Activated CD8-positive, alpha-beta memory T cell treated with anti-CD3 and anti-CD28 coated beads, Interleukin-2, amount 10 ng/mL, durations not matched to agents 7 days and 5 days (primary cell): ENCODE measurements at places on chromosomes 4 and X. TPM values are rescaled to one million over a fixed set of nuclear protein-coding genes. Genes with fewer than 3 reads are reported as not detected.

PPARGC1A gene
- not detected for total RNA-seq

SYN1 gene
- total RNA-seq: 0.09 TPM

PWWP3B gene
- total RNA-seq: not detected

GAGE12J gene
- total RNA-seq: not detected

CSAG2 gene
- 0.47 TPM for total RNA-seq

OTC gene
- total RNA-seq: not detected

ITM2A gene
- 93.9 TPM for total RNA-seq

- no peaks in the 10 kb centered on the region for H3K36me3 ChIP-seq
- no peak overlapping the region for H3K27ac ChIP-seq
- H3K27me3 ChIP-seq: no peaks in the 10 kb centered on the region
- no peak for DNase-seq
Observed at GRCh38 chrX:150406596-150406995, 43.5 kb downstream of the MAMLD1 start.

DNA sequence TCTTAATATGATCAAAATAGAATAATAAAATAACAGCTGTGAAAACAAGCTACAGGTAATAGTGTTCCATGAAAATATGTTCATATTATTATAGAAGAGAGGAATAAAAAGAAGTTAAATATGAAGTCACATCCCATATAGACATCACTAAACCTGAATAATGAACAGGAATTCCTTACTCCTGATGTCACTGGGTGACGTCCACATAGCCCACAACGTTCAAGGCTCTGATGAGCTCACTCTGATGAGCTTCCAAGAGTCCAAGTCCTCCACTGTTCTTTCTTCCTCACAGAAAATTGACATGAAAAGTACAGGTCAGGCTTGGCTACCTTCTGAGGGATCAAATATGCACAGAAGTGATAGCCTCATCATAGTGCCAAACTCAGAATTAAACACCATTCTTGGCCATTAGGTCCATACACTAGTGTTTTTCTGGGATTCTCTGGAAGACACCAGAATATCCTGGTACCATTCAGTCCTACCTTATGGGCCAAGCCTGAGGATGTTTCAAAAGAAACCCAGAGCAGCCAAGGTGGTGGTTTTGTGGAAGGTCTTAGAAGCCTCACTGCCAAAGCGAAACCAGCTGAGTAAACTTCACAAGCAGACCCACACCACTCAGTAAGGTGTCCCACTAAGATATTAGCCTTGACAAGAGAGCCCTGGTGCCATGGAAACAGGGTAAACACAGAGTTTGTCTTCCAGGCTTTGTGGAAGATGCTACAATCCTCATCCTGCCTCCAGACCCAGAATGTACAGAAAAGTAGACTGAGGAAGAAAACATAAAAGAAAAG, 138.4 kb upstream of the HHIP start:
- H3K27me3 ChIP-seq: no peaks in the 10 kb centered on the region
- no peaks in the 10 kb centered on the region for H3K36me3 ChIP-seq
- no peaks in the 10 kb centered on the region for H3K4me1 ChIP-seq
- H3K4me3 ChIP-seq: no peak overlapping the region
- DNase-seq: no peak

- no peaks in the 10 kb centered on the region for H3K4me1 ChIP-seq
- no peaks in the 10 kb centered on the region for H3K27me3 ChIP-seq
- no peak overlapping the region for H3K4me3 ChIP-seq
Observed at GRCh38 chrX:7283741-7284140, 135.8 kb upstream of the PUDP start.

GRCh38 chr4:56308384-56308783, 78.9 kb downstream of the AASDH start:
- H3K4me3 ChIP-seq: no peak overlapping the region
- peaks cover 6% of the 10 kb centered on the region for H3K27me3 ChIP-seq
- no peak for DNase-seq
- H3K36me3 ChIP-seq: no peaks in the 10 kb centered on the region
- no peaks in the 10 kb centered on the region for H3K4me1 ChIP-seq

GRCh38 chr4:41432881-41433280, 105.1 kb upstream of the LIMCH1 start:
- H3K27me3 ChIP-seq: no peaks in the 10 kb centered on the region
- H3K36me3 ChIP-seq: no peaks in the 10 kb centered on the region
- DNase-seq: no peak
- no peak overlapping the region for H3K4me3 ChIP-seq

DNA sequence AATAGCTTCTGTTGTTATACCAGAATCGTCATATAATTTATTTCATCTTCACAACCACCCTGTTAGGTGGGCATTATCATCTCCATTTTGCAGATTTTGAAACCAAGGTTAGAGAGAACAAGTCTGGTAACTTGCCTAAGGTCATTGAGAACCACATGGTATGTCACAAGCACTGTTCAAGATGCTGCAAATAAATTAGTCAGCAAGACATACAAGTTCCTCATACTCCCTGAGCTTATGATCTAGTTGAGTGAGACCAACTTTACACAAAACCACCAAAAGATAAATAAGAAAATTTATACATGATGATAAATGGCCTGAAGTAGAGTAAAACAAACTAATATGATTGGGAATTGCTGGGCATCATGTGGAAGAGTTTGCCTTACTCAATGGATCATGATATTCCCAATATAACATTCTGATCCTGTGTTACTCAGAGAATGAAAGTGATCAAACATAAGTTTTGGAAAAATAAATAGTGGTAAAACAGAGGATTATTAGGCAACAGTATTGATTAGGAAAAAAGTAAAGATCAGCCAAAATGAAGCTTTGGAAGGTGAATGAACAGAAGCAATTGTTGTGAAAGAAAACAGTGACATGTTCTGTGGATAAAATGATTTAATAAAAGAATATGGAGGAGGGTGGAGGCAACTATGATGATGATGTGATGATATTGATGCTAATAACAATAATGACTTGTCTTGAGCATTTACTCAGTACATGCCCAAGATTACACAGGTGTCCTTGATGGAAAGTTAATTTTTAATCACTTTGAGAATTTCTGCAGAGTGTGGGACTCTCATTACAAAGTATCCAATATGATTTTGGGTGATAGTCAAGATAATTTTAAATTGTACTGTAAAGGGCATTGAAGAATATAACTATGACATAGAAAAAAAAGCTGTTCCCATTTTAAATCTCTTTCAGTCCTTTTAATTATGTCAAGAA, 34.1 kb upstream of the IL1RAPL1 start:
- DNase-seq: no peak
- H3K4me1 ChIP-seq: no peaks in the 10 kb centered on the region
- H3K27ac ChIP-seq: no peak overlapping the region
- no peaks in the 10 kb centered on the region for H3K36me3 ChIP-seq

GRCh38 chr4:80568891-80569290, 233.4 kb downstream of the CFAP299 start:
- no peak overlapping the region for H3K4me3 ChIP-seq
- no peak overlapping the region for H3K27ac ChIP-seq
- no peaks in the 10 kb centered on the region for H3K36me3 ChIP-seq
- peaks cover 2% of the 10 kb centered on the region for H3K4me1 ChIP-seq
- no peaks in the 10 kb centered on the region for H3K27me3 ChIP-seq
- DNase-seq: no peak

DNA sequence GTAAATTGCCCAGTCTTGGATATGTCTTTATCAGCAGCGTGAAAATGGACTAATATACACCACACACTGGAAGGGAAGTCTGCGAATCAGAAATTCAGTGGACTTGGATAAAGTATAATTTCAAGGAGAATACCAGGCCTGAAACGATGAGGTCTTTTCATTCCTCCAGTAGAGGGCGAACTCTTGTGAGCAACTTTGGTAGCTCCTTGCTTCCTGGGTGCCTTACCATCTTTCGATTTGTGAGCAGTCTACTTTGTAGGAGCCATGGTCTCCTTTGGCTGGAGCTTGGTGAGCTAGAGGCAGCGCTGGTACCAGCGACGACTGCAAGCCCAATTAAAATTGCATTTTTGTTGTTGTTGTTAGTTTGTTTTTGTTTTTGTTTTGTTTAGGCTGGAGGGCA, 791.9 kb downstream of the FAT4 start:
- H3K4me3 ChIP-seq: no peak overlapping the region
- no peaks in the 10 kb centered on the region for H3K27me3 ChIP-seq
- no peak overlapping the region for H3K27ac ChIP-seq
- no peaks in the 10 kb centered on the region for H3K36me3 ChIP-seq
- H3K4me1 ChIP-seq: no peaks in the 10 kb centered on the region

DNA sequence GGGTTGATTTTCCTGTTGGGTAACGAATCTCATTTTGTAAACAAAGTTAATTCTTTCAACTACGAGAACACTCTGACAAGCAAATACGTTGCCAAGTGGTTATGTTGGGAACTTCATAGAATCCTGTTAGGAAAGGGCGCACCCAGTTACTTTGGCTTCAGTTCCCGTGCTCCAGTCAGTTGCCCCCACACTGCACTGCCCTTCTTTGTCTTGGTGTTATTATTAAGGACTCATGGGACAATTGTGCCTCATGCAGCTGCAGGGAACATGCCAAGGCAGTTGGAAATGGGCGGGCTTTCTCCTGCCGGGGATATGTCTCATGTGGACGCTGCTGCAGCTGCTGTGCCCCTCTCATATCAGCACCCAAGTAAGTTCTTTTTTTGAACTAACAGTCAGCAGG, 28.9 kb downstream of the OFD1 start:
- peaks cover 34% of the 10 kb centered on the region for H3K36me3 ChIP-seq
- no peak overlapping the region for H3K4me3 ChIP-seq
- no peaks in the 10 kb centered on the region for H3K27me3 ChIP-seq
- peaks cover 5% of the 10 kb centered on the region for H3K4me1 ChIP-seq
- H3K27ac ChIP-seq: no peak overlapping the region

DNA sequence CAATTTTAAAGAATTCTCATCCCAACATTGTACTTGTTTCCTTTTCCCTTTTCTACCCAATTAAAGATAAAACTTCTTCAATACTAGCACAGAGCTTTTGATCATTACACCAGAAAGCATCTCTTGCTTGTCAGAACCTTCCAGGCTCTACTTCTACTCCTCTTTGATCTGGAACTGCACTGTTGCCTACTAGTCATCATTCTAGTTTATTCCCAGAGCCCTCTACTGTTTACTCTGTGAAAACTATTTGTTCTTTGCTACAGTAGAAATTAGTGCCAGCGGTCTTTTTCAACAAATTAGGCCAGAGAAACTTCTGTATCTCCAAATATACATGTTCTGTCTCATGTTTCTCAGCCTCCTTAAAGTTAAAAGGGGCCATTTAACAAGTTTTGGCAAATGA, 46.8 kb upstream of the TMPRSS11F start:
- H3K27me3 ChIP-seq: peaks cover 7% of the 10 kb centered on the region
- no peaks in the 10 kb centered on the region for H3K4me1 ChIP-seq
- DNase-seq: no peak
- H3K27ac ChIP-seq: no peak overlapping the region

- no peak overlapping the region for H3K4me3 ChIP-seq
- no peak for DNase-seq
- no peaks in the 10 kb centered on the region for H3K36me3 ChIP-seq
- no peaks in the 10 kb centered on the region for H3K27me3 ChIP-seq
- H3K27ac ChIP-seq: no peak overlapping the region
Observed at GRCh38 chr4:7614350-7614949, 179.7 kb upstream of the PSAPL1 start.

GRCh38 chr4:141647966-141648365, 11.6 kb downstream of the IL15 start:
- no peak for DNase-seq
- no peaks in the 10 kb centered on the region for H3K27me3 ChIP-seq
- H3K27ac ChIP-seq: no peak overlapping the region

- H3K27ac ChIP-seq: no peak overlapping the region
- peaks cover 2% of the 10 kb centered on the region for H3K4me1 ChIP-seq
- no peaks in the 10 kb centered on the region for H3K36me3 ChIP-seq
- DNase-seq: no peak
Observed at GRCh38 chr4:100968046-100968445, 379.3 kb downstream of the PPP3CA start.

DNA sequence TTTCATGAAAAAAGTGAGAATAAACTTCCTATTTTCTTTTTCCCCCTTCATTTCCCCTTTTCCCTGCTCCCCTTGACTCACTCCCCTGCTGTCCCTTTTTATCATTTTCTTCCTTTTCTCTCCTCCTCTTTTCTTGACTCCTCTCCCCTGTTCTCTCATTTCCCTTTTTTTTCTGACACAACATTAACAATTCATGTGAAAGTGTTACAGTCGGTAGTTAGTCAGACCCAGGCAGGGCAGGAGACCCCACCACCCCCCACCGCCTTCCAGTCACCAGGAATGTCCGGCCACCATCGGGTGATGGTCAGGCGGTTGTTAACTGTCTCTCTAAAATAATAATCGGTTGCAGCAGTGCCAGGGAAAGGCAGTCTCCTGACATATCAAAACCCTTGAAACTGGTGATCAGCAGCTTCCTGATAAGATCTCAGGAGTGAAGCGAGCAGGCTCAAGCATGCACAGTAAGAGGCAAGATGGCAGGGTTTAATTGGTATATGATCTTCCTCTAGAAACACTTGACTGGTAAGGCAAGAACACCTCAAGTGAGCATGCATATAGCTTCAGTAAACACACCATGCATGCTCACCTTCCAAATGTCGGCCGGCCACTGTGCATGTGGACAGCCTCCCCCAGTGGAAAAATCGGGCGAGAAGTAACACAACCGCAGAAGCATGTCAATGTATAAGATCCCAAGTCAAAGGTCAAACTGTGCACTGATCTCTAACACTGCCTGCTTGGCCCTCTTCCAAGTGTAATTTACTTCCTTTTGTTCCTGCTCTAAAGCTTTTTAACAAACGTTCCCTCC, 191.4 kb downstream of the NDST4 start:
- DNase-seq: no peak
- no peak overlapping the region for H3K27ac ChIP-seq
- no peaks in the 10 kb centered on the region for H3K36me3 ChIP-seq
- no peak overlapping the region for H3K4me3 ChIP-seq

GRCh38 chrX:94058728-94059382, 384.8 kb downstream of the FAM133A start:
- H3K27ac ChIP-seq: no peak overlapping the region
- no peaks in the 10 kb centered on the region for H3K4me1 ChIP-seq
- DNase-seq: no peak
- no peaks in the 10 kb centered on the region for H3K27me3 ChIP-seq
- no peaks in the 10 kb centered on the region for H3K36me3 ChIP-seq

DNA sequence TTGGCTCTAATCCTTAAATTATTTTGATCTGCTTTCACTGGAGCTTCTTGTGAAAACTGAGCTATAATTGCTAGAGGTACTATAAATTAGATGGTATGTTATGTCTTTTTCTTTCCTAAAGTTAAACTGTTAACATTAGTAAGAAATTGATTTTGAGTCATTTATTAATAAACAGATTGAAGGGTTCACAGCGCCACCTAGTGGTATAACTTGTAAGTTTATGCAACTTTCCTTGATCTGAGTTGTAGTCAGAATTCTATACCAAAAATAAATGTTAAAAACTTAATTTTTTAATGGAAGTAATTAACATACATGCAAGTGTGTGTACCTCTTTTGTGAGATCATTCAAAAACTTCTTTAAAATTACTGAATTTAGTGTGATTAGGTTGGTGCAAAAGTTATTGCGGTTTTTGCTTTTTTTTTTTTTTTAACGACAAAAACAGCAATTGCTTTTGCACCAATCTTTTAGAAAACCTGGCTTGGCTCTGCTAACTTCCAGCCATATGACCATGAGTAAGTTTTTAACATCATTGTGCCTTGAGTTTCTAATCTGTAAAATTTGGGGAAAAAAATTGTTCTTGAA, 151.5 kb downstream of the CENPC start:
- H3K4me1 ChIP-seq: no peaks in the 10 kb centered on the region
- H3K27me3 ChIP-seq: peaks cover 19% of the 10 kb centered on the region
- H3K4me3 ChIP-seq: no peak overlapping the region
- no peak for DNase-seq
- no peaks in the 10 kb centered on the region for H3K36me3 ChIP-seq
